ENCODE measurements at places on chromosomes 11 and 22. TPM values are rescaled to one million over a fixed set of nuclear protein-coding genes. Genes with fewer than 3 reads are reported as not detected.

Gene SIAE
- total RNA-seq, result 128 TPM

DNA sequence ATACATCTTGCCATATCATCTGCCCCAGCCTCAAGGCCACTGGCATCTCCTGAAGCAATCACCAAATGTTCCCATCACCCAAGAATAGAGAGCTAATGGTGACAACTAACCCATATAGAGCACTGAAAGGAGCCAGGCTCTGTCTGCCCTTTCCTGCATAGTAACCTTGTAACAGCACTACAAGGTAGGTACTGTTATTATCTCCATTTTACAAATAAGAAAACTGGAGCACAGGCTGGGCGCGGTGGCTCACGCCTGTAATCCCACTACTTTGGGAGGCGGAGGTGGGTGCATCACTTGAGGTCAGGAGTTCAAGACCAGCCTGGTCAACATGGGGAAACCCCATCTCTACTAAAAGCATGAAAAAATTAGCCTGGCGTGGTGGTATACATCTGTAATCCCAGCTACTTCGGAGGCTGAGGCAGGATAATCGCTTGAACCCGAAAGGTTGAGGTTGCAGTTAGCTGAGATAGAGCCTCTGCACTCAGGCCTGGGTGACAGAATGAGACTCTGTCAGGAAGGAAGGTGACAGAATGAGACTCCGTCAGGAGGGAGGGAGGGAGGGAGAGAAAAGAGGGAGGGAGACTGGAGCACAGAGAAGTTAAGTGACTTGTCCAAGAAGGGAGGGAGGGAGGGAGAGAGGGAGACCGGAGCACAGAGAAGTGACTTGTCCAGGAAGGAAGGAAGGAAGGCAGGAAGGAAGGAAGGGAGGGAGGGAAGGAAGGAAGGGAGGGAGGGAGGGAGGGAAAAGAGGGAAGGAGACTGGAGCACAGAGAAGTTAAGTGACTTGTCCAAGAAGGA, 2.2 kb downstream of the SLC35F2 start:
- no peaks in the 10 kb centered on the region for H3K4me1 ChIP-seq
- peak; percentile 29 for DNase-seq
- peak overlapping the region; percentile 89 for H3K27ac ChIP-seq
- H3K27me3 ChIP-seq, result no peaks in the 10 kb centered on the region
- no peak overlapping the region for H3K4me3 ChIP-seq
- no peaks in the 10 kb centered on the region for H3K36me3 ChIP-seq

Gene MAP6
- 2.6 TPM for total RNA-seq

GRCh38 chr11:79174045-79175008, 266.5 kb downstream of the TENM4 start:
- H3K27me3 ChIP-seq, result no peaks in the 10 kb centered on the region
- no peaks in the 10 kb centered on the region for H3K4me1 ChIP-seq
- no peak overlapping the region for H3K27ac ChIP-seq
- no peaks in the 10 kb centered on the region for H3K36me3 ChIP-seq
- no peak overlapping the region for H3K4me3 ChIP-seq
- no peak for DNase-seq

DNA sequence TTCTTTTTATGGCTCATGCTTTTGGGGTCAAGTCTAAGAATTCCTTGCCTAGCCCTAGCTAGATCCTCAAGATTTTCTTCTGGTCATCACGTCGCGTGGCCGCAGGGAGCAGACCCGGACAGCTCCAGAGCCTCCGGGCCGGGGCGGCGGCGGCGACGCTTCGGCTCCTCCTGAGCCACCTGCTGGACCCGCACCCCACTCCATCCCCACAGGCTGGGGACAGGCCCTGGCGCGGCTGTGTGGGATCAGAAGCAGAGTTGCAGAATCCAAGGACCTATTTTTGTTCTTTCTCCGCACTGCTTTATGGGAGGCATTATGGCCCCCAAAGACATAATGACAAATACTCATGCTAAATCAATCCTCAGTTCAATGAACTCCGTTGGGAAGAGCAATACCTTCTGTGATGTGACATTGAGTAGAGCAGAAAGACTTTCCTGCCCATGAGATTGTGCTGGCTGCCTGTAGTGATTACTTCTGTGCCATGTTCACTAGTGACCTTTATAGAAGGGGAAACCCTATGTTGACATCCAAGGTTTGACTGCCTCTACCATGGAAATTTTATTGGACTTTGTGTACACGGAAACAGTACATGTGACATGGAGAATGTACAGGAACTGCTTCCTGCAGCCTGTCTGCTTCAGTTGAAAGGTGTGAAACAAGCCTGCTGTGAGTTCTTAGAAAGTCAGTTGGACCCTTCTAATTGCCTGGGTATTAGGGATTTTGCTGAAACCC, 12.4 kb upstream of the SCARF2 start:
- no peaks in the 10 kb centered on the region for H3K4me1 ChIP-seq
- H3K36me3 ChIP-seq, result no peaks in the 10 kb centered on the region
- no peaks in the 10 kb centered on the region for H3K27me3 ChIP-seq
- H3K27ac ChIP-seq, result no peak overlapping the region
- no peak overlapping the region for H3K4me3 ChIP-seq

DNA sequence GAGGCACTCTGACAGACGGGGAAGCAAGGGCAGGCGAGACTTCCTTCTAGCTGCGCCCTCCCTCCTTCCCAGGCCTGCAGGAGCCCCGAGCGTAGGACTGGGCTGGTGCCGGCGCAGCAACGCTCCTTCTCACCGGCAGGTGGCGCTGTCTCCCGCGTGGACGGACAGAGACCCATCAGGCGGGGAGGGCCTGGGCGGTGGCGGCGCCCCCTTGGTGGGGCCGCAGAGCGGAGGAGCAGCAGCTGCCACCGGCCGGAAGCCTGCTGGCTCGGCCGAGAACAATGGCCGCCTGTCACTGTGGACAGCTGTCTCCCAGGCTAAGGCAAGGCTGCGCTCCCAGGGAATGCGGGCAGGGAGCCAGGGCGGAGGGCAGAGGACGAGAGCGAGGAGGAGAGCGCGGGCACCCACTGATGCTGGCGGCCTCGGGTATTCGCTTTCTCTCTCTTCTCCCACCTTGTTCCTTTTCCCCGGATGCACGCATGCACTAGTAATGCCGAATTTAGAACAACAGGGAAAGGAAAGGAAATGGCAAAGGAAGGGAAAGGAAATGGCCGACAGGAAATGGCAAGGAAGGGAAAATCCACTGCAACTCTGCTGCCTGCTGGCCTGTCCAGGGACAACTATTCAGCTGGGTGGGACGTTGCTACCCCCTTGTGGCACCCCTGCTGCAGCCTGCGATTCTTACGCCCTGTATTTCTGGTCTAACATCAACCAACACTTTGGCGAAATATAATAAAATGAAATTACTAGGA, 14.4 kb downstream of the PPM1F start:
- H3K4me1 ChIP-seq, result peaks cover 18% of the 10 kb centered on the region
- H3K4me3 ChIP-seq, result peak overlapping the region; percentile 80
- no peaks in the 10 kb centered on the region for H3K27me3 ChIP-seq
- peak; percentile 96 for DNase-seq
- H3K27ac ChIP-seq, result peak overlapping the region; percentile 95
- H3K36me3 ChIP-seq, result no peaks in the 10 kb centered on the region

Gene MRGPRF
- total RNA-seq, result 17.9 TPM

- peaks cover 4% of the 10 kb centered on the region for H3K36me3 ChIP-seq
- DNase-seq, result peak; percentile 16
- no peak overlapping the region for H3K4me3 ChIP-seq
- peaks cover 4% of the 10 kb centered on the region for H3K4me1 ChIP-seq
- no peaks in the 10 kb centered on the region for H3K27me3 ChIP-seq
Measured at GRCh38 chr22:42066126-42066761, 4.4 kb downstream of the NAGA start.

DNA sequence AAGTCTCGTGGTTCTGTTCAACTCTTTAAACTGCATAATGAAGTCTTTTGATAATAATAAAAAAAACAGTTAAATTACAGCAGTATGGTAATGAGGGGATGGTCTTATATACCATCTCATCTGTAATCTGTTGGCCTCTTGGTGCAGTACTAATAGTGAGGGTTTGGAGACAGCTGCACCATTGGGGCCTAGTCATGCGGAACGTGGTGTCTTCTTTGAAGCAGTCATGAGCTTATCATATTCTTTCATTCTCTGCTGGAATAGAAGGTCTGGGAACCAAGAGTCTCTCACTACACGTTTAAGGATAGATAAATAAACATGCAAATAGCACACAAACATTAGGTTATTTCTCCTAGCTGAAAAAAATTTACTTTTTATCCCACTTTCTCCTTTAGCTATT, 40.9 kb upstream of the OR9Q1 start:
- H3K36me3 ChIP-seq, result no peaks in the 10 kb centered on the region
- H3K27ac ChIP-seq, result no peak overlapping the region
- H3K4me1 ChIP-seq, result no peaks in the 10 kb centered on the region
- DNase-seq, result no peak
- H3K27me3 ChIP-seq, result no peaks in the 10 kb centered on the region

DNA sequence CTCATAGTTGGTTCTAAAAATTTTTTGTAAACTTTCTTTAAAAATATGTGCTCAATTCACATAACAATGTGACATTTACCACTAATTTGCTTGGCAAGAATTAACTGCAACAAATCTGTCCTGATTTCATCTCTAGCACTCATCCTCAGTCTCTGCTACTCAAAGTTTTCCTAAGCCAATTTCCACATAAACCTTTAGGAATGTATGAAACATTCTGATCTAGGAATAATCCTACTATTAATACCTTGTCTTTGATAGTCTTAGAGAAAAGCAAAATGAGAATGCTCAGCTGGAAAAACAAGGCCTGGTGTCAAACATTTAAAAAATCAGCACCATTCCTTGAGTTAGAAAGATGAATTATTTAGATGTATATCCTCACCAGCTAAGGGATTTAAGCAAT, 114.3 kb downstream of the CD44 start:
- no peak for DNase-seq
- no peaks in the 10 kb centered on the region for H3K4me1 ChIP-seq
- no peaks in the 10 kb centered on the region for H3K36me3 ChIP-seq
- H3K27me3 ChIP-seq, result no peaks in the 10 kb centered on the region

DNA sequence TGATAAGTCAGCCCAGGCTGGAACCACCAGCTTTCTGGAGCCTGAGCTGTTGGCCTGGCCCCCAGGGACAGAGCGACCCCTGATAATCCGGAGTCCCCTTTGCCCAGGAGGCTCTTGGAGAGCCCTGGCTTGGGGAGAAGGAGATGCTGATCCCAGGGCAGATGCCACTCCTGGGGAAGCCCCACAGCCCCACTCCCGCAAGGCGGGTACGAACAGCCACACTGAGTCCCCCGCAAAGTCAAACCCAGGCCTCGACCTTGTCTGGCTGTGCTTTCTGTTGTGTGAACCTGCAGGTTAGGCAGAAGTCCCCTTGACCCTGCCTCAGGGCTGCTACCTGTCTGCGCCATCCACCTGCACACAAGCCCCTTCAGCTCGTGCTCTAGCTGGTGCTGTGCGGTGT, 108.0 kb downstream of the KCNQ1OT1 start:
- DNase-seq, result no peak
- no peak overlapping the region for H3K4me3 ChIP-seq

Data from colonic mucosa (tissue), 4 donors.